ENCODE measurements at places on chromosomes 12 and 14.

- DNase-seq, result no peak
Measured at GRCh38 chr12:128619263-128619662, 204.5 kb downstream of the SLC15A4 start.

DNA sequence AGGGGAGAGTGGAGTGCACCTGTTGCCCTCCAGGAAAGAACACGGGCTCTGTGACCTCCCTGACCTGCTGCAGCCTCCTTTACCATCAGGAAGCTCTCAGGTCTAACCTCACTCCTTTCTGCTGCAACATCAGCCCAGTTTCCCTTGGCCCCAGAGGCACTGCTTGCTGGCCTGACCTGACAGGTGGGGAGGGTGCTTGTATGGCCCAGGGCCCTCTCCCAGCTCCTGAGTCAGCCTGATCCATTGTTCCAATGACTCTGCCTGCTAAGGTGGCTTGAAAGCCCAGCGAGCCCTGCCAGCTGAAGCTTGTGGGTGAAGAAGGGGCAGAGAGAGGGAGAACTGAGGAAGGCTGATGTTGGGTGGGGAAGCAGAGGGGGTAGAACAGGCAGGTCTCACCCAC is 13.2 kb upstream of the KRT78 start:
- DNase-seq, result no peak

GRCh38 chr14:102945346-102946130 is 23.1 kb downstream of the AMN start:
- DNase-seq, result no peak

- no peak for DNase-seq
Measured at GRCh38 chr12:49907352-49907751, 3.7 kb upstream of the FAIM2 start.

- no peak for DNase-seq
Measured at GRCh38 chr12:6211421-6211869, 11.2 kb downstream of the CD9 start.

- DNase-seq, result no peak
Measured at GRCh38 chr12:6632026-6632983, 3.5 kb downstream of the LPAR5 start.

GRCh38 chr12:49902399-49903350 is 1.0 kb downstream of the FAIM2 start:
- DNase-seq, result no peak

DNA sequence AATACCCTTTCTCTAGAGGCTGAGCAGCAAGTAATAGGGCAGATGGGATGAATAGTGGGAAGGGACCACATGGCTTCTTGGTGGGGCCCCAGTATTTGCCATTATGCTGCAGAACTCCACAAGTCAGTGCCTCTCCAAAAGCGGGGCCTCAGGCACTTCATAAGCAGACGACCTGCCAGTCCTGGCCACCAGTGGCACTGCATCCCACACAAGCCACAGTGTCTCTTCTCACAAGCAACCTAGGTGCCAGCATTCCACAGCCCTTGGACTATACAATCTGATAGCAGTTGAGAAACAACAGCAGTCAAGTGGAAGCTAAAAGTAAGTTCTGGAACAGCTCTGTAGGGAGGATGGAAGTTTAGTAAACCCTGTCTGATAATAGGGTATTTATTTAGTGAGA is 4.2 kb upstream of the SLC8A3 start:
- no peak for DNase-seq

DNA sequence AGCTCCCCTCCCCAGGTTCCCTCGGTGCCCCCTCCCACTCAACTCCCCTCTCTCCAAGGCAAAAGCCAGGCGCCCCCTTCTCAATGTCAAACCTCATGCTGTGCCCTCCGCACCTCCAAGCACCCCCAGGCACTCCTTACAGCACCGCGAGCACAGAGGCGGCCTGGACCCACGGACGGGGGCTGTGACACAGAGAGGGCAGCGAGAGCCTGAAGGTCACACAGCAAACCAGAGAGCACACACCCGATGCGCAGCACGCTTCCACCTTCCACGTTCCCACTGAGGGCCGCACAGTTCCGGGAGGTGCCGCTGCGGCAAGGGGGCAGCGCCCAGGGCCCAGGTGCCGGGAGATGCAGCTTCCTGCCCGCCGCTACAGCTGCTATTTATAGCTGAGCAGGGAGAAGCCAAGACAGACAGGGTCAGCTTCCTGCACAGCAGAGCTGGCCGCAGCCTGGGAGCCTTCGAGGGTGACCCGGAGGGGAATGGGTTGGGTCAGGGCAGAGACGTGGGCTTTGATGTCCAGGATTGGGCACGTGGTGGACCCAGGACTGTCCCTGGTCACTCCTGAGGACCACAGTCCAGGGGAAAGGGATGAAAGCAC is 12.9 kb downstream of the NCOR2 start:
- DNase-seq, result no peak

Measured in activated CD4-positive, CD25-positive, alpha-beta regulatory T cell (primary cell).